GM04504 (cell line): ENCODE measurements at places on chromosomes 13 and 19.

- no peak for DNase-seq
These were observed 16.2 kb upstream of the CPB2 start for GRCh38 chr13:46121033-46121432.

DNA sequence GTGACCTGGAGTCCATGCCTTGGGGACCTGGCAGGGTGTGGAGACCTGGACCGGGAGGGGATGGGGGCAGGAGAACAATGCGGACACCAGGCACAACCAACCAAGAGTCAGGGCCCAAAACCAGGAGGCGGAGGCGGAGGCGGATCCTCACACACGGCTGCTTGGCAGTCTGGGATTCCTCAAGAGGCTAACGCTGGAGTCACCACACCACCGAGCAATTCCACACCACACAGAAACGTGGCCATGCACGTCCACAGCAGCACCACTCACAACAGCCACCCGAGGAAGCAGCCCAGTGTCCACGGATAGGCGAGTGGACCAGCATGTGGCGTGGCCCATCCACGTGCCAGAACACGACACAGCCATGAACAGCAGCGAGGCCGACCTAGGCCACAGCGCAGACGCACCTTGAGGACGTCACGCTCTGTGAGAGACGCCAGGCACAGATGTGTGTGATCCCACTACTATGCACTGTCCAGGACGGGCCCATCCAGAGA lies 17.7 kb downstream of the SBNO2 start:
- no peak for DNase-seq

GRCh38 chr13:31207661-31208552 lies 8.1 kb downstream of the B3GLCT start:
- peak; percentile 23 for DNase-seq

GRCh38 chr19:15371786-15372380 lies 7.7 kb downstream of the AKAP8 start:
- DNase-seq: no peak

DNA sequence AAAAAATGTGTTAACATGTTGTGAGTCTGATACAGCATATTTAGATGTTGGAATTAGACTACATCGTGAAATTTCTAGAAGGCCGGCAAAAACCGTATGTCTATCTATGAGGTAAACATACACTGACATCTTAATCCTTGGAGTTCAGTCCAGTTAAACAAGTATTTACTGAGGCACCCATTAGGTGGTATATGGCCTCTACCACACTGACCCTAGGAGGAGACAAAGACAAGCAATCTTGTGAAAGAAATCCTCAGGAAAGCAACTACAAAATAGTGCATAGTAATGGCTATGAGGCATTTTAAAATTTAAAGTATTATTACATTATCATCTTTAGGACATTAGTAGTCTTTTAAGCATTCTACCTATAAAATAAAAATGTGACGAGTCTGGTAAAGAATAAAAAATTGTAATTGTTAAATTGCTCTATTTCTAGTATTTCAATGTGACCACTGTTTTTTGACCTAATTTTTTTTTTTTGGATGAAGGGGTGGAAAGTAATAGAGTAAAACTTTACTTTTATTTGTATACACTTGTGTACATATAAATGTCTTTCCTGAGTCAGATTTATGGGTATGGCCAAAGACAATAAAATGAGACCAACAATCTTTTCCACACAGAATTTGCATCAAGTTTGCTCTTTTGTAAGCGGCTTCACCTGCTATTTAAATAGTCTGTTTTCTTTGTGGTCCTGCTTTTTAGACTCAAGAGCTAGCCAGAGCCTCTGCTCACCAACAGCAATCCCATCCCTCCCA lies 50.5 kb downstream of the KATNAL1 start:
- peak; percentile 12 for DNase-seq

DNA sequence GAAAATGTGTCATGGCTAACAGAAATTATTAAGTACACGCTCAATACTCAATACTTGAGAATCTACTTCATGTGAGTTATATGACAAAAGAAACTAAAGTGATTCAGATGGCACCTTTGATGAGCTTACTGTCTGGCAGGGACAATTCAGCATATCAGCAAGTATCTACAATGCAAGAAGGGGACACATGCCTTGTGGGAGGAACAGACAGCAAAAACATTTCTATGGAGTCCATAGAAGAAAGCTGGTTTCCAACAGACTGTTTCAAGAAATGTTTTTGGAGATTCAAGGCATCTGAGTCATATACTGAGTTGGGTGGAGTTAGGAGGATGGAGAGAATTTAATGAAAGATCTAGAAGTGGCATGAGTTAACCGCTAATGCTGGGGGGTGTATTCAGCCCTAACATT lies 54.7 kb downstream of the MBNL2 start:
- no peak for DNase-seq

DNA sequence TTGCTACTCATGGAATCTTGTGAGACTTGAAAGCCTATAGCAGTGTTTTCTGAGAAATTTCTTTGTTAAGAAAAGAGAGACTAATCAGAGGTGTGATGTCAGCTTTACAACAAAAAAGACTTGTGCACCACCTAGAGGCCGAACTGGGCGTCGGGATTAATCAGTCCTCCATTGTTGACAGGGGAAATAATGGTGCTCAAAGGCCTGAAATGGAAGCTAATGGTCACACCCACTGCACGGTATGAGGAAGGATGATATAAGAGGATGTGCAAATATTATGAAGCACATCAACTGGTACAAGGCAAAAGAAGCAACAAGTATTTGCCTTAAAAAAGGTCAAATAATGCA lies 480.2 kb upstream of the MIR17HG start:
- DNase-seq: peak; percentile 36

DNA sequence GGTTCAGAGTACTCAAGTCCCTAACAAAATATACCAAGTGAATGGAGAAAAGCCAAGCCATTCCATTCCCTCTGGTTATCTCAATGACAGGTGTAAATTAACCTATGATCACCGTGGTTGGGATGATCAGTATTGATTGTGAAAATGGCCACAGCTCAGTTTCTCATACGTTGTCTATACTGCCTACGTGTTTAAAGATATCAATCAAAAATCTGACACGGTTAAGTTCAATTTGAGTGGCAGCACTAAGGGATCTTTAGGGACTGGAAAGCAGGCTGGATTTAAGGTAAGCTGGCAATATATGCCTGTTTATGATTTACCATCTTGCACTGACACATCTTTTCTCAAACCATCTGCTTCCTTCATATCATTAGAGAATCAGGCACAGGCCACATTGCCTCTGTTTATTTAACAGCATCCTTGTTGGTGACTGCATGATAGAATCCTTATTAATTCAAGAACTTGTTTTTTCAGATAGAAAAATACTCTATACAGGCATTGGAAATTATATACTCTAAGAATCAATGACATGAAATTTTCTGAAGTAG lies 907.9 kb downstream of the PCDH9 start:
- no peak for DNase-seq

DNA sequence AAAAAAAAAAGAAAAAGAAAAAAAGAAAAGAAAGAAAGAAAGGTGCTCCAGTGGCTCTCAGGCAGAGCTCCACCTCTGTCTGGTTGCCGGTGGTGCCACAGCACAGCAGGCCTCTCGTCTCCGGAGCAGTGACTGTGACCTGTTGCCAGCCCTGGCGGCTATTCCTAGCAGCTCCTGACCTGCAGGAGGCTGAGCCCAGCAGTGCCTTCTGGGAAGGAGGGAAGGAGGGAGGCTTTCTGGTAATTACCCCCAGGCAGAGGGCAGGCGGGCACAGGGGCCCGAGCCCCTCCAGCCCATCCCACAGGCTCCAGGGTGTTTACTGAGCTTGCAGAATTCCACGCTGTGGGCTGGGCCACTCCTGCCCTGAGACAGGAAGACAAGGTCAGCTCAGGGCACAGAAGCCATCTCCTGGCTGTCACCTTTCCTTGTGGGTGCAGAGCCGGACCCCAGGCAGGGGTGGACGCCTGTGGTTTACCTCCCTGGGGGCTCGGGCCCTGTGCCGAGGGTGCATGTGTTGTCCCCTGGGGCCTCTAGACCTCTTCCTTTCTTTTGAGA lies 77.9 kb downstream of the GNG7 start:
- DNase-seq: no peak

DNA sequence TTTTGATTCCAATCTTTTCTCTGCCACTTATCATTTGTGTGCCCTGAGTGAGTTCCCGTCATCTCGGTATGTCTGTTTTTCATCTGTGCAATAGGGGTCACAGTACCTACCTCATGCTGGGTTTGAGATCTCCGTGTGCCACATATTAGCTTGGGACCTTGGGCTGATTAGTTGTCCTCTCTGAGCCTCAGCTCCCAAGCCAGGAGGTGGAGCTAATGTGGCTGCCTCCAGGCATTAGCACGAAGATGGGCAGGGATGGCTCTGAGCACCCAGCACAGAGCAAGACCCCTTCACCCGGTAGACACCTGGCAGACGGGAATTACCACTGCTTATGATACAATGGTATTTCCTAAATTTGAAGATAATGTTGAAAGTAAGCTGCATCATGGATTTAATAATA lies 35.8 kb upstream of the XPO4 start:
- DNase-seq: no peak

DNA sequence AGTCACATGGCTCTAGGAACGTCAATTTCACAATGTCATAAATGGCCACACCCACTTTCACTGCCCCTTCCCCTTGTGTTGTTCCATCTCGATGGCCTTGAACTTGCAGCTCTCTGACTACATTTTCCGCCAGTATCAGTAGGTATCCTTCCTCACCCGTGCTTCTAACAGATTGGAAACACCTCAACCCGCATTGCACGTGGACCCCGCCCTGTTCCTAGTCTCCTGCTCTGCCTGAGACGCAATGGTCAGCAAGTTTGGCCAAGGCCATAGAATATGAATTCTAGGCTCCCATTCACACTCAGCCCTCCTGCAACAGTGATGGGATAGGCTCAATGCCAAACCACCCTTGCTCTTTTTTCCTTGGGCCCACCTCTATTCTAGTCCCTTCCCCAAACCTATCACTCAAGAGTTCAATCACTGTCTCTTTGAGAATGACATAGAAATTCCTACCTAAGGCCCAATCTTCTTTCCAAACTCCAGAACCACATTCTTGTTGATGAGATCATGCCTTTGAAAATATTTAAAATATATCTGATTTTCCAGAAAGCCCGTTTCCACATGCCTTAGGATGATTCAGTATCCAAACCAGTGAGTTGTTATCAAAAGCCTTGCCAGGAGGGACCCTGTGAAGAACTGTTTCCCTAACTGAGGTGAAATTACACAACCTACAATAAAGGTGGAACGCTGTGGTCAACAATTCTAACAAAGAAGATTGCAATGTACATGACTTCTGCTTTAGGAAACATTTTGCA lies 334.6 kb downstream of the MYO16 start:
- no peak for DNase-seq

- DNase-seq: no peak
These were observed 760.7 kb upstream of the SLITRK6 start for GRCh38 chr13:86559901-86560300.

DNA sequence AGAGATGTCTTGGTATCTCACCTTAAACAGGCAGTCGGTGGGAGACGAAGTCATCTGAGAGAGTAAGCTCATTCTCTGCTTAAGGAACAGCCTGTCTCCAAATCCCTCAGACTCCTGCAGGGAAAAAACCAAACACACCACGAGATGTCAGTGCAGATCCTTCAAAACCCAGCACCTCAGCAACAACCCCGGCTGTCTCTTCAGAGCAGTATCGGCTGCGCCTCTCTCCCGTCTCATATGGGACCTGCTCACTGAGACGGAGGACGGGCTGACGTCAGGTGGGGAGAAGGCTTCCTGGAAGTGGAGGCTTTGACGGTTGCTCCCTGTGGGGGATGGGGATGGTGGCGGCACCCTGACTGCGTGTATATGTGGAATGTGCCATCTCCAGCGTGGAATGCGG lies 43.6 kb downstream of the ANKRD27 start:
- DNase-seq: no peak

GRCh38 chr19:49150106-49150943 lies 4.9 kb downstream of the HRC start:
- peak; percentile 46 for DNase-seq

DNA sequence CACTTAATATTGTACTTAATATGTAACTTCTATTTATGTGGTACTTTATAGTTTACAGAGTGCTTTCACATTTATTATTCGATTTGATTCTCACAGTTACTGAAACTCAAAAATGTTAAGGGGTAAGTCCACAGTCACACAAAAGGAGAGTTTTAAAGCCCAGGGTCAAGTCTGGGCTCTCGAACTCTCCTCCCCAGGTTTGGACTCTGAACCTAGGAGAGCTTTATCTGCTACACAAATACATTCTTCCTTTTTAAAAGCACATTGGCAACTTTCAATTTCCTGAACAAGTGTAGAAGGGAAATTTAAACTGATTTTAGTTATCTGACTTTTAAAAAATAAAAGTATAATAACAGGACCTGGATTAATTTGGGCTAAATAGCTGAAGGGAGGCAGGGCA lies 139.2 kb downstream of the ZAR1L start:
- DNase-seq: no peak

GRCh38 chr19:5104871-5105351 lies 136.0 kb downstream of the KDM4B start:
- no peak for DNase-seq
